ENCODE measurements at places on chromosomes 5 and 9.

GRCh38 chr5:162289489-162289888 lies 221.9 kb downstream of the GABRG2 start:
- H3K27ac ChIP-seq = no peak overlapping the region
- no peaks in the 10 kb centered on the region for H3K27me3 ChIP-seq
- H3K36me3 ChIP-seq = no peaks in the 10 kb centered on the region
- no peak for ATAC-seq
- H3K4me3 ChIP-seq = no peak overlapping the region

DNA sequence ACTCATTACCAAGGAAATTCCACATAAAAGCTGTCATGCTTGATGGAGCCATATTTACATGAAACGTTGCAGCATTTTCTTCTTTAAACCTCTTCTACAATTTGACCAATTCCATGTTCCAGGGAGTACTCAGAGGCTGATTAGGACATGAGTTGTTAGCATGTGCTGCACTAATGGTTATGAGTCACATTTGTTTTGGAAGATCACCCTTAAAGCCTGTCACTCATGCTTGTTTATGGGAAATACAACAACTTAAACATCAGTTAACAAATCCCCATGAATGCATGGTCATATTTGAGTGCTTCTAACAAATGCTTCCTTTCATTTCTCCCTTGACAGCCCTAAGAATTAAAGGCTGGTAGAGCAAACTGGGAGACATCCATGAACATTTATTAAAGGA lies 156.1 kb downstream of the GHR start:
- peaks cover 33% of the 10 kb centered on the region for H3K27me3 ChIP-seq
- H3K36me3 ChIP-seq = no peaks in the 10 kb centered on the region
- H3K27ac ChIP-seq = no peak overlapping the region
- no peak for ATAC-seq
- H3K4me1 ChIP-seq = peaks cover 6% of the 10 kb centered on the region
- H3K4me3 ChIP-seq = no peak overlapping the region

- H3K27me3 ChIP-seq = no peaks in the 10 kb centered on the region
- no peaks in the 10 kb centered on the region for H3K4me1 ChIP-seq
- no peak for ATAC-seq
- no peak overlapping the region for H3K4me3 ChIP-seq
Measured at GRCh38 chr5:107640568-107640967, 30.2 kb downstream of the EFNA5 start.

GRCh38 chr5:41392016-41392415 lies 118.4 kb downstream of the PLCXD3 start:
- no peaks in the 10 kb centered on the region for H3K36me3 ChIP-seq
- no peak overlapping the region for H3K27ac ChIP-seq
- H3K4me3 ChIP-seq = no peak overlapping the region
- no peaks in the 10 kb centered on the region for H3K27me3 ChIP-seq

GRCh38 chr9:83020864-83021263 lies 42.1 kb downstream of the RASEF start:
- H3K36me3 ChIP-seq = no peaks in the 10 kb centered on the region
- no peak overlapping the region for H3K4me3 ChIP-seq
- no peaks in the 10 kb centered on the region for H3K4me1 ChIP-seq
- no peak overlapping the region for H3K27ac ChIP-seq

DNA sequence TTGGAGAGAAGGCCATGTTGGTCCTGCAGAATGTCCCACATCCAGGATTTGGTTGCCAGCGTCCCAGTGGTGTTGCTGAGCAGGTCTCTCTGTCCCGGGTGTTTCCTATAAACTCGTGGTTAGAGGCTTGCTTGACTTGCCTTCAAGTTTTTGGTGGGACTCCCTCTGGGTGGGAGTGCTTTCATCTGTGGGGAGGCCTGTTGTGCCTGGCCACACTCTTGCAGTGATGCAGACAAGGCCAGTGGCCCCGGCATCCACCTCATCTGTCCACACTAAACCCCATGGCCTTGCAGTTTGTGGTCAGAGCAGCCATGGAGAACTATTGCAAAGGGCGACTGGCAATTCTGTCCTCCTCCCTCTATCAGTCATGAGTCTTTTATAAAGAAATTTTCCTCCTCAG lies 71.8 kb downstream of the PHF2 start:
- no peak overlapping the region for H3K27ac ChIP-seq
- H3K4me3 ChIP-seq = no peak overlapping the region
- peaks cover 50% of the 10 kb centered on the region for H3K36me3 ChIP-seq
- H3K27me3 ChIP-seq = no peaks in the 10 kb centered on the region
- no peaks in the 10 kb centered on the region for H3K4me1 ChIP-seq

- ATAC-seq = no peak
- peaks cover 83% of the 10 kb centered on the region for H3K4me1 ChIP-seq
- H3K27me3 ChIP-seq = no peaks in the 10 kb centered on the region
- peak overlapping the region; percentile 84 for H3K4me3 ChIP-seq
- peaks cover 14% of the 10 kb centered on the region for H3K36me3 ChIP-seq
Measured at GRCh38 chr5:109694451-109694891, 4.7 kb downstream of the MAN2A1 start.

DNA sequence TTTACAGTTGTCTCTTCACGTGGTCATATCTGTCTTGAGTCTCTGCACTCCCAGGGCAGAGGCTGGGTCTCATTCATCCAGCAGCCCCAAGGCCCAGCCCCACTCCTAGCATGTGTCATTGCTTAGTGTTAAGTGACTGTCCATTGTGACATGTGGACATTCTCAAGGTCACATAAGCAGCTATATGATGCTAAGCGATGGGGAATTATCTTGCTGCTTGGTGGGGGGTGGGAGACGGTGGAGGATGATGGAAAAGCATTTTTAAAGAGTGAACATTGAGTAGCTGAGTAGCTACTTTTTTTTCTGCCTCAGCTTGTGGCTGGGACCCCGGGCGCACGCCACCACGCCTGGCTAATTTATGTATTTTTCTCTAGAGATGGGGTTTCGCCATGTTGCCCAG lies at the start of gene C9orf153:
Gene C9orf153, minus strand, starts transcription at position 101 of the 400 bp plus-strand sequence. CDS start 30,054 bp downstream, outside the sequence.
- H3K4me1 ChIP-seq = no peaks in the 10 kb centered on the region
- no peak for ATAC-seq
- no peak within 1 kb of the TSS for H3K4me3 ChIP-seq
- H3K36me3 ChIP-seq = peaks cover 43% of the 10 kb centered on the region
- no peak within 1 kb of the TSS for H3K27ac ChIP-seq

GRCh38 chr9:133975511-133975910 lies 16.6 kb downstream of the VAV2 start:
- H3K27ac ChIP-seq = peak overlapping the region; percentile 66
- H3K27me3 ChIP-seq = no peaks in the 10 kb centered on the region
- H3K36me3 ChIP-seq = no peaks in the 10 kb centered on the region
- no peak for ATAC-seq

DNA sequence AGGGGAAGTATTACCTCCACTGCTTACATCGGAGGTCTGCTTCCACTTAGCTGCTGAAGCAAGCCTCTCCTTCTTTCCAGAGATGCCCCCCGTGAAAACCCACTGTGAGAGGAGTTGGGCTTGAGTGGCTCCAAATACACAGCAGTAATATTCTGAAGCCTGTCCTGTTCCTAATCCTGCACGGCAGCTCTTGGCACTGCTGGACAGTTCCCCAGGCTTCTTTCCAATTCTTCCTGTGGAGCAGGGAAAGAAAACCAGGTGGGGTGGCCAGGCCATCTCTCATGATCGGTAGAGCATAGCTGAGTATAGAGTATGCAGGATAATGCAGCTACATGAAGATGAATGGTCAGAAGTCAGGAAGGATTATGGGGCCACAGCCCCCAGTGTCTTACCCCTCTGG lies 335.3 kb downstream of the MARCHF11 start:
- no peak for ATAC-seq
- H3K4me1 ChIP-seq = no peaks in the 10 kb centered on the region
- no peaks in the 10 kb centered on the region for H3K36me3 ChIP-seq
- no peak overlapping the region for H3K27ac ChIP-seq
- no peak overlapping the region for H3K4me3 ChIP-seq
- no peaks in the 10 kb centered on the region for H3K27me3 ChIP-seq

DNA sequence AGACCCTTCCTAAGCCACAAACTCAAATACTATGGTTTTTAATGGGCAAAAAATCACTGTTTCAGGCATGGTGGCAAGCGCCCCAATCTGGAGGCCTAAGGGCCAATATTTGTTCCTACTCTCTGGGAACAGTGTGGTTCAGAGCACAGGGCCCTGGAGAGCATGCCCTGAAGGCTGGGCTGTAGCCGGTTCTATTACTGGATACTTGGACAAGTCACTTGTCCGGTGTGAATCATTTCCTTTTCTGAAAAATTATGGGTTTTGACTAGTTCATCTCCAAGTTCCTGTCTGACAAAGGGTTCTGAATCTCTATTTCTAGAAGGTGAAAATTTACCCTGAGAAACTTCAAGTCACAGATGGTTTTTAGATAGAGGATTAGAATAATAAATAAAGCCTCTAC lies 75.0 kb downstream of the OTULIN start:
- peaks cover 13% of the 10 kb centered on the region for H3K4me1 ChIP-seq
- no peak for ATAC-seq
- peaks cover 33% of the 10 kb centered on the region for H3K36me3 ChIP-seq
- H3K4me3 ChIP-seq = no peak overlapping the region
- H3K27ac ChIP-seq = no peak overlapping the region

GRCh38 chr5:154278186-154278585 lies 87.7 kb downstream of the GALNT10 start:
- H3K4me3 ChIP-seq = no peak overlapping the region
- H3K27ac ChIP-seq = no peak overlapping the region
- H3K27me3 ChIP-seq = no peaks in the 10 kb centered on the region
- ATAC-seq = no peak

- ATAC-seq = no peak
- peak overlapping the region; percentile 62 for H3K4me3 ChIP-seq
- H3K27ac ChIP-seq = no peak overlapping the region
- peaks cover 50% of the 10 kb centered on the region for H3K27me3 ChIP-seq
- peaks cover 14% of the 10 kb centered on the region for H3K4me1 ChIP-seq
Measured at GRCh38 chr9:71446106-71446472, 322.2 kb downstream of the CEMIP2 start.

DNA sequence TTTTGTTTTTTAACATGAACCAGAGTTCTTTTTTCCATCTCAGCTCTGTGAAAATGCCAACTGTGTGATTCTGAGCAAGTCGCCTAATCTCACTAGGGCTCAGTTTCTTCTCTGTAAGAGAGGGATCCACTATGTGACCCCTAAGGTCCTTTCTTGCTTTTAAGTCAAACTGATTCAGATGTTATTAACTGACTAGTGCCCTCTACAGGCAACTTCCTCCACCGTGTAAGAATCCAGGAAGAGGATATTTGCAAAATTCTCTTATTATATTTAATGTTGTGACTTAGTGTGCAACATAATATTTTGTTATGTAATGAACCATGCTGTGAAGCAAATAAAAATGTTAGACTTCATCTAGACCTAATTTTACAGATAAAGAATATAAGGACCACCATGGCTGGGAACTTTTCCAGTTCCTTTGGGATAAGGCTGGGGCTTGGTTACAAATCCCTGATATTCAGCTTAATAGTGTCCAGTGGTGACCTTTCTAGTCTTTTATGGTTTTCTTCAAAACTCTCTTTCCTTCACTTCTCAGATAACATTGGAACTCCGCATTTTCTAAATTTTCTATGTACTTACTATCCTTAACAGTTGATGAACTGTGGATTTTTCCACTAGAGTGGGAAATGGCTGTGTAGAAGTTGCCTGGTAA lies 244.7 kb downstream of the PIK3R1 start:
- ATAC-seq = peak; percentile 47
- H3K27me3 ChIP-seq = no peaks in the 10 kb centered on the region
- no peak overlapping the region for H3K4me3 ChIP-seq
- no peak overlapping the region for H3K27ac ChIP-seq

DNA sequence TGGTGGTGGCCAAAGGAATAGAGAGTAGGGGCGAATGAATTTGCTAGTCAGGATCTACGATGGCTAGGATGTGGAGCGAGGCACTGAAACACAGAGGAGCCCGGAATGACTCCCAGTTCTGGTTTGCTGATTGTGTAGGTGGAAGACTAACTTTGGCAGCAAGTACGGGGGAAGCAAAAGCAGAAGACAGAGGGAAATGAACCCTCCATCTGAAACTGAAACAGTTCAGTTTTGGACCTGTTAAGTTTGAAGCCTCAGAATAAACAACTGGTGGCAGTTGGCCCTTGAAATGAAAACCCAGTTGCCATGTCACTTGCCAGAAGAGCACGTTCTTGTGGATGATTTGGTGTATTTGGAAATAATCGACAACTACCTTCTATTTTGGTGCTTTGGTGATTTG lies 15.4 kb upstream of the SMIM15 start:
- H3K36me3 ChIP-seq = no peaks in the 10 kb centered on the region
- H3K27ac ChIP-seq = peak overlapping the region; percentile 22
- peak; percentile 74 for ATAC-seq
- H3K4me3 ChIP-seq = no peak overlapping the region
- H3K4me1 ChIP-seq = peaks cover 19% of the 10 kb centered on the region

DNA sequence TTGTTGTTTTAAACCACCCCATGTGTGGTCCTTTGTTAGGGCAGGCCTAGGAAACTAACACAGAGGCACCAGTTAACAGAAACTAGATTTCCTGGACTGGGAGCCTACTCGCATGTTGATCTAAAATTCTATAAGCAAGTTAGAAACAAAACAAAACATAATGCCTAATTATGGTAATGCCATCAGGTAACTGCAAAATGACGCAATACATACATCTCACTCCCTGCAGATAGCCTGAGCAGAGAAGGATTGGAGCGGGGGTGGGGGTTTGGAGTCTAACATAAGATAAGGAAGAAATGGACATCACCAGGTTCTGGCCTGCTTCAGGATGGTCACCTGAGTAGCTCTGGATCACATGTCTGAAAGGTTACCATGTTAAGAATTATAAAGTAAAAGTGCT lies 113.4 kb upstream of the CTSL start:
- peaks cover 6% of the 10 kb centered on the region for H3K27me3 ChIP-seq
- no peaks in the 10 kb centered on the region for H3K36me3 ChIP-seq
- no peak overlapping the region for H3K4me3 ChIP-seq
- no peak overlapping the region for H3K27ac ChIP-seq
- no peak for ATAC-seq

GRCh38 chr9:126752376-126752775 lies 52.5 kb upstream of the ZBTB43 start:
- ATAC-seq = no peak
- no peak overlapping the region for H3K27ac ChIP-seq
- no peak overlapping the region for H3K4me3 ChIP-seq
- H3K4me1 ChIP-seq = peaks cover 23% of the 10 kb centered on the region
- H3K36me3 ChIP-seq = no peaks in the 10 kb centered on the region

GRCh38 chr5:123545506-123545905 lies 33.5 kb downstream of the CSNK1G3 start:
- no peaks in the 10 kb centered on the region for H3K27me3 ChIP-seq
- ATAC-seq = no peak
- no peak overlapping the region for H3K27ac ChIP-seq
- peaks cover 76% of the 10 kb centered on the region for H3K4me1 ChIP-seq
- peaks cover 19% of the 10 kb centered on the region for H3K36me3 ChIP-seq
- H3K4me3 ChIP-seq = no peak overlapping the region

- peaks cover 6% of the 10 kb centered on the region for H3K4me1 ChIP-seq
- H3K27me3 ChIP-seq = peaks cover 71% of the 10 kb centered on the region
- no peak overlapping the region for H3K27ac ChIP-seq
- no peak overlapping the region for H3K4me3 ChIP-seq
- peak; percentile 17 for ATAC-seq
Measured at GRCh38 chr9:137167747-137168572, 1.9 kb downstream of the LRRC26 start.

- H3K36me3 ChIP-seq = no peaks in the 10 kb centered on the region
- H3K27ac ChIP-seq = no peak overlapping the region
- peaks cover 8% of the 10 kb centered on the region for H3K4me1 ChIP-seq
Measured at GRCh38 chr9:107862323-107862722, 372.8 kb upstream of the KLF4 start.
